ENCODE measurements at places on chromosomes 7 and 10. TPM values are rescaled to one million over a fixed set of nuclear protein-coding genes. Genes with fewer than 3 reads are reported as not detected.

GRCh38 chr10:5547931-5548660 lies 23.3 kb downstream of the CALML3 start:
- no peaks in the 10 kb centered on the region for H3K36me3 ChIP-seq
- DNase-seq = no peak
- H3K27ac ChIP-seq = no peak overlapping the region
- H3K27me3 ChIP-seq = no peaks in the 10 kb centered on the region
- H3K4me1 ChIP-seq = peaks cover 29% of the 10 kb centered on the region

DNA sequence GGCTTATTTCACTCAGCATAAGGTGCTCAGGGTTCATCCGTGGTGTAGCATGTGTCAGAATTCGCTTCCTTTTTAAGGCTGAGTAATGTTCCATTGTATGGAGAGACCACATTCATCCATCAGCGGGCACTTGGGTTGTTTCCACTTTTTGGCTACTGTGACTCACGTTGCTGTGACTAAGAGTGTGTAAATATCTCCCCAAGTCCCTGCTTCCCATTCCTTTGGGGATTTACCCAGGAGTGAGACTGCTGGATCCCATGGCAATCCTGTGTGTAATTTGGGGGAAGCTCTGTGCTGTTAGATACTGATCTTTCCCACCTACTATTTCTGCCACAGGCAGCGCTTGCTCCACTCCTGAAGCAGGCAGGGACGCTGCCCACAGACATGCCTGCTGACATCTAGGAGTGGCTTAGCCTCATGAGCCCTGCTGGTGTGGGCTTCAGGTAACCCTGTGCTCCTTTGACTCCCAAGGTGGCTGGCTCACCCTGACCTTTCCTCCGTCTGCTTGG lies 346.0 kb downstream of the FRMD4A start:
- no peaks in the 10 kb centered on the region for H3K4me1 ChIP-seq
- H3K4me3 ChIP-seq = no peak overlapping the region
- no peaks in the 10 kb centered on the region for H3K36me3 ChIP-seq
- no peak for DNase-seq
- H3K27me3 ChIP-seq = no peaks in the 10 kb centered on the region
- H3K27ac ChIP-seq = no peak overlapping the region

DNA sequence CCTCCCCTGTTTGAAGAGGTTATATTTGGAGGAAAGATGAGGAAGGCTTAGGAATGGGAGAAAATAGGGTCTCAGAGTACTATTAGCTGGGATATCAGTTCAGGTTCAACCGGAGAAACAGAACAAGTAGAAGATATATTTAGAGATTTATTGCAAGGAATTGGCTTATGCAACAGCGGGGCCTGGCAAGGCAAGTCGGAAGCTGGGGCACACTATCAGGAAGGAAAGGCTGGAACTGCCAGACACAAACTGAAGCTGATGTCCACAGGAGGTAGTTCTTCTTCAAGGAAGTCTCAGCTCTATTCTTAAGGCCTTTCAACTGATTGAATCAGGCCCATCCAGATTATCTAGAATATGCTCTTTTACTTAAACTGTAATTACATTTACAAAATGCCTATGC lies 939.6 kb upstream of the C7orf33 start:
- no peaks in the 10 kb centered on the region for H3K4me1 ChIP-seq
- H3K27ac ChIP-seq = no peak overlapping the region
- H3K27me3 ChIP-seq = no peaks in the 10 kb centered on the region
- no peaks in the 10 kb centered on the region for H3K36me3 ChIP-seq

LYZL2 gene
- total RNA-seq = not detected

- no peaks in the 10 kb centered on the region for H3K4me1 ChIP-seq
- no peak overlapping the region for H3K27ac ChIP-seq
- H3K4me3 ChIP-seq = no peak overlapping the region
Measured at GRCh38 chr10:1632141-1632540, 105.2 kb downstream of the ADARB2 start.

- no peaks in the 10 kb centered on the region for H3K4me1 ChIP-seq
- H3K27me3 ChIP-seq = no peaks in the 10 kb centered on the region
- no peak for DNase-seq
- no peaks in the 10 kb centered on the region for H3K36me3 ChIP-seq
- H3K4me3 ChIP-seq = no peak overlapping the region
Measured at GRCh38 chr10:12701696-12702095, 299.8 kb downstream of the CCDC3 start.

ETV1 gene
- total RNA-seq = 0.53 TPM

GPNMB gene
- total RNA-seq = not detected

NUTM2A gene
- 1.7 TPM for total RNA-seq

ITIH2 gene
- total RNA-seq = not detected

HKDC1 gene
- total RNA-seq = not detected

HECTD2 gene
- 1.1 TPM for total RNA-seq

DNA sequence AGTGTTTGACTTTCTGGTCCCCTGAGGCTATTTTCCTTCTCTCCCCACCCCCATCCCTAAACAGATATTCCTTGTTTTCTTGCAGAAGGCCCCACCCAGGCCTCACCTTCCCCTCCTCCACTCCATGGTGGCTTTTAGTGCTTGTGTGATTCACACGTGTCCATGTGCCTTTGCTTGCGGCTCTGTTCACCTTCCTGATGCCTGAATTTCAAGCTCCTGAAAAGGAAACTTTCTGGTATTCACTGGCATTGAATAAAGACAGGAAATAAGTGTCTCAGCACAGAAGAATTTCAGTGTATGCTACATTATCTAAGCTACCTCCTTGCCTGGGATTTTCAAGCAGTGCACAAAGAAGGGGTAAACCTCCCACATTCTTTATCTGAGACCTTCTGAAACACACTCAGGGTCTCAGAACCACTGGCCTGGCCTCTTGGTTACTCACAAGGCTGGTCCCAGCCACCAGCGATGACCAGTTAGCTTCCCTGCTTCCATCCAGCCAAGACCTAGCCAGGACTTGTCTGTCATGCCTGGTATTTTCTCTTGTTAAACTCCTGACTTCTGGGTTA lies 17.2 kb upstream of the UBE2H start:
- H3K27ac ChIP-seq = no peak overlapping the region
- DNase-seq = no peak
- H3K4me3 ChIP-seq = no peak overlapping the region
- no peaks in the 10 kb centered on the region for H3K4me1 ChIP-seq
- no peaks in the 10 kb centered on the region for H3K36me3 ChIP-seq

GRCh38 chr10:79422178-79422892 lies 23.1 kb downstream of the ZCCHC24 start:
- no peaks in the 10 kb centered on the region for H3K27me3 ChIP-seq
- H3K36me3 ChIP-seq = no peaks in the 10 kb centered on the region
- no peak overlapping the region for H3K27ac ChIP-seq
- H3K4me1 ChIP-seq = no peaks in the 10 kb centered on the region
- no peak overlapping the region for H3K4me3 ChIP-seq

ORC5 gene
- 13.6 TPM for total RNA-seq

VPS50 gene
- 31.7 TPM for total RNA-seq

GRCh38 chr10:32461203-32461602 lies 15.3 kb downstream of the CCDC7 start:
- H3K4me1 ChIP-seq = peaks cover 4% of the 10 kb centered on the region
- no peak overlapping the region for H3K27ac ChIP-seq
- no peaks in the 10 kb centered on the region for H3K27me3 ChIP-seq
- H3K4me3 ChIP-seq = no peak overlapping the region
- no peak for DNase-seq
- peaks cover 8% of the 10 kb centered on the region for H3K36me3 ChIP-seq

- no peak for DNase-seq
- no peaks in the 10 kb centered on the region for H3K36me3 ChIP-seq
- H3K27ac ChIP-seq = no peak overlapping the region
Measured at GRCh38 chr7:135666156-135666555, 3.8 kb downstream of the STMP1 start.

ODAD2 gene
- not detected for total RNA-seq

ARL4A gene
- 54.7 TPM for total RNA-seq

- H3K36me3 ChIP-seq = no peaks in the 10 kb centered on the region
- no peaks in the 10 kb centered on the region for H3K27me3 ChIP-seq
- H3K4me1 ChIP-seq = peaks cover 7% of the 10 kb centered on the region
- H3K27ac ChIP-seq = no peak overlapping the region
- DNase-seq = no peak
- no peak overlapping the region for H3K4me3 ChIP-seq
Measured at GRCh38 chr7:47806701-47807103, 141.6 kb downstream of the PKD1L1 start.

GRCh38 chr7:156892081-156892800 lies 742 bp downstream of the LMBR1 start:
- no peaks in the 10 kb centered on the region for H3K27me3 ChIP-seq
- peaks cover 19% of the 10 kb centered on the region for H3K4me1 ChIP-seq
- peak overlapping the region; percentile 33 for H3K4me3 ChIP-seq
- H3K36me3 ChIP-seq = no peaks in the 10 kb centered on the region

PPP1R9A gene
- total RNA-seq = 6.0 TPM

- peak; percentile 67 for DNase-seq
- no peaks in the 10 kb centered on the region for H3K27me3 ChIP-seq
- peak overlapping the region; percentile 43 for H3K4me3 ChIP-seq
- H3K36me3 ChIP-seq = no peaks in the 10 kb centered on the region
- peak overlapping the region; percentile 83 for H3K27ac ChIP-seq
Measured at GRCh38 chr10:45580371-45581215, 92.0 kb downstream of the ZFAND4 start.

DNA sequence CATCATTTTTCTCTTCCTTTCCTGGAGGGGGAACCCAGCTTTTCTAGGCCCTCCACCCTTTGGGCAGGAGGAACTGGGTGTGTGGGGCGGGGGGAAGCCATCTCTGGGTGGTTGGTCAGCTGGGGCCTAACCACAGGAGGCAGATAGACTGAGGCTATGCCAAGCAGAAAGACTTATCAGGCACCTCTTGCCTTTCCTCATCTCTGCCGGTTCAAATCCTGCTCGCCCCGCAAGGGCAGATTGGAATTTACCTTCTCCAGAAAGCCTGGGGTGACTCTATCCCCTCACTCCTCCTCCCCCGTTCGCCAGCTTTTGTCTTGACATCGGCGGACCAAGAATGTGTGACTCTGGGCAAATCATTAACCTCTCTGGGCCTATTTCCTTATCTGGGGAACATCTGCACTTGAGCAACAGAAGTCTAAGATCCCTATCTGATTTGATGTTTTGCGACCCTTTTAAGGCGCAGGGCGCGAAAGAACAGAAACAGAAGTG lies 584 bp upstream of the GARS1 start:
- H3K4me3 ChIP-seq = peak overlapping the region; percentile 61
- no peaks in the 10 kb centered on the region for H3K36me3 ChIP-seq
- peaks cover 18% of the 10 kb centered on the region for H3K4me1 ChIP-seq

DNA sequence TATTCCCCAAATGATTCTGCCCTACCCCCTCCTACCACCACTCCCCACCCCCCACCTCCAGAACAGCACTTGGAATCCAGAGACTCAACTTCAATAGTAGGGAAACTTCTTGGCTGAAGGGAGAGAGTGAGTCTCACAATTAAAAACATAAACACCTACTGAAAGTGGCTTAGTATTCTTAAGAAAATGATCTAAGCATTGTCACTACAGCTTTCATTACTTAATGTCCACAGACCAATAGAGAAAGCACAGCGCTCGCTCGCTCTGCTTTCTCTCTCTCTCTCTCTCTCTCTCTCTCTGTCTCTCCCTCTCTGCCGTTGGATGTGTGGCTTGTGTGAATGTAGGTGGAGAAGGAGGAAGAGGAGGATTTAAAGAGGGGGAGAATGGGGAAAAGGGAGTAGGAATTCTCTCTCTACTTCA lies 1.5 kb upstream of the SEMA3A start:
- DNase-seq = no peak
- no peaks in the 10 kb centered on the region for H3K36me3 ChIP-seq
- no peak overlapping the region for H3K4me3 ChIP-seq
- no peaks in the 10 kb centered on the region for H3K27me3 ChIP-seq

GIMAP7 gene
- total RNA-seq = 67.6 TPM

- no peak overlapping the region for H3K27ac ChIP-seq
- H3K27me3 ChIP-seq = no peaks in the 10 kb centered on the region
- H3K4me1 ChIP-seq = peaks cover 7% of the 10 kb centered on the region
- H3K4me3 ChIP-seq = no peak overlapping the region
- H3K36me3 ChIP-seq = peaks cover 58% of the 10 kb centered on the region
- DNase-seq = peak; percentile 66
Measured at GRCh38 chr7:107180378-107180777, 11.6 kb downstream of the HBP1 start.

DNA sequence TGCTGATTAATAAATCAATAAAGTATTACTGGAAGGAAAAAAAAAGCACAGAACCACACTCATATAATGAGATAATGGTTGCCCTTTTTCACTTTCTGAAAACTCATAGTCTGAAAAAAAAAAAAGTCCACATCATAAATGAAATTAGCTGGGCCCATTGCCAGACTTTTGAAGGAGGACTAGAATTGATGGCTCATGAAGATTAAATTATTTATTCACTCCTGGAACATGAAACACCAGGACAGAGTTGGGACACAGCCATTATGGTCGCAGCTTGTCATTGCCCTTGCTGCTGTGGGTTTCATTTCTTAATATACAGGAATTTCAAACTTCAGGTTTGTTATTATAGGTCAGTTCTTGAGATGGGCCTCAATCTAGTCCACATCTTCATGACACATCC lies 91.9 kb downstream of the CNTNAP2 start:
- DNase-seq = no peak
- no peaks in the 10 kb centered on the region for H3K27me3 ChIP-seq
- no peak overlapping the region for H3K27ac ChIP-seq
- H3K36me3 ChIP-seq = no peaks in the 10 kb centered on the region

SYPL1 gene
- 22.2 TPM for total RNA-seq

GRCh38 chr7:18900236-18900635 lies 217.2 kb downstream of the TWIST1 start:
- H3K4me3 ChIP-seq = no peak overlapping the region
- H3K36me3 ChIP-seq = no peaks in the 10 kb centered on the region
- no peak overlapping the region for H3K27ac ChIP-seq

PGAM2 gene
- total RNA-seq = 1.9 TPM

DNA sequence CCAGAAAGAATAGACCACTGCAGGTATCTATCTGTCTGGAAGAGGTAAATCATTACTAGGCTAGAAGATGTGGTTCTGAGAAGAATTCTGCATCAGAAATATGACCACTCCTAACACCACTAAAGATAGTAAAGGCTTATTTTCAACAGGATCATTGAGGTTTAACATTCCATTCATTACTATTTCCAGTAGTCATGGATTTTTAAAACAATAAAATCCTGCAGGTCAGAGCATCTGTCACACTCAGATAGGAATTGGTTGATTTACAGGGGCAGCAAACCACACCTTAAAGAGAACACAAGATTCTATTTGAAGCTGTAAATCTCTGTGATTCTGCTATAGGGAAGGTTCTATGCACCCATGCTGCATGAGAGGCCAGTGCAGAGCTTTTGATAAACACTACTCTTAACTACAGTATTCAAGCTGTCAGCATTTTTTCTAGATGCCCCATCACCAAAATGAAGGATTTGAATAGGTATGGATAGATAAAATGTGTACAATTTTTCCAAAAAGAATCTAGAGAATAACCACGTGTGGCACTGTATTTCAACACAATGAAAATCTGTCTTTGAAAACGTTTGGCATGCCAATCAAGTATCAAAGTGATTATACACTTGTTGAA lies 14.6 kb downstream of the LRRC17 start:
- DNase-seq = no peak
- H3K36me3 ChIP-seq = no peaks in the 10 kb centered on the region

GRCh38 chr10:34185998-34186397 lies 629.1 kb downstream of the PARD3 start:
- DNase-seq = no peak
- no peak overlapping the region for H3K4me3 ChIP-seq
- H3K27ac ChIP-seq = no peak overlapping the region
- no peaks in the 10 kb centered on the region for H3K36me3 ChIP-seq
- H3K4me1 ChIP-seq = no peaks in the 10 kb centered on the region
- no peaks in the 10 kb centered on the region for H3K27me3 ChIP-seq

KCP gene
- not detected for total RNA-seq

FOXI2 gene
- not detected for total RNA-seq

LIPJ gene
- total RNA-seq = not detected

GRCh38 chr10:131095313-131095580 lies 216.3 kb downstream of the TCERG1L start:
- no peak overlapping the region for H3K27ac ChIP-seq
- H3K27me3 ChIP-seq = no peaks in the 10 kb centered on the region
- no peak for DNase-seq
- H3K36me3 ChIP-seq = no peaks in the 10 kb centered on the region
